Stimulated activated CD4-positive, alpha-beta T cell treated with anti-CD3 and anti-CD28 coated beads, Interleukin-4, amount 100 ng/mL, for 4 hours (primary cell): ENCODE measurements at places on chromosomes 1 and 21.

- no peak for DNase-seq
Observed at GRCh38 chr21:27077501-27077900, 110.6 kb upstream of the ADAMTS5 start.

GRCh38 chr1:199691540-199691939 is 336.0 kb upstream of the NR5A2 start:
- no peak for DNase-seq

- no peak for DNase-seq
Observed at GRCh38 chr1:165174491-165174890, 182.0 kb downstream of the LMX1A start.

- no peak for DNase-seq
Observed at GRCh38 chr1:183368213-183369108, 49.7 kb downstream of the NMNAT2 start.

DNA sequence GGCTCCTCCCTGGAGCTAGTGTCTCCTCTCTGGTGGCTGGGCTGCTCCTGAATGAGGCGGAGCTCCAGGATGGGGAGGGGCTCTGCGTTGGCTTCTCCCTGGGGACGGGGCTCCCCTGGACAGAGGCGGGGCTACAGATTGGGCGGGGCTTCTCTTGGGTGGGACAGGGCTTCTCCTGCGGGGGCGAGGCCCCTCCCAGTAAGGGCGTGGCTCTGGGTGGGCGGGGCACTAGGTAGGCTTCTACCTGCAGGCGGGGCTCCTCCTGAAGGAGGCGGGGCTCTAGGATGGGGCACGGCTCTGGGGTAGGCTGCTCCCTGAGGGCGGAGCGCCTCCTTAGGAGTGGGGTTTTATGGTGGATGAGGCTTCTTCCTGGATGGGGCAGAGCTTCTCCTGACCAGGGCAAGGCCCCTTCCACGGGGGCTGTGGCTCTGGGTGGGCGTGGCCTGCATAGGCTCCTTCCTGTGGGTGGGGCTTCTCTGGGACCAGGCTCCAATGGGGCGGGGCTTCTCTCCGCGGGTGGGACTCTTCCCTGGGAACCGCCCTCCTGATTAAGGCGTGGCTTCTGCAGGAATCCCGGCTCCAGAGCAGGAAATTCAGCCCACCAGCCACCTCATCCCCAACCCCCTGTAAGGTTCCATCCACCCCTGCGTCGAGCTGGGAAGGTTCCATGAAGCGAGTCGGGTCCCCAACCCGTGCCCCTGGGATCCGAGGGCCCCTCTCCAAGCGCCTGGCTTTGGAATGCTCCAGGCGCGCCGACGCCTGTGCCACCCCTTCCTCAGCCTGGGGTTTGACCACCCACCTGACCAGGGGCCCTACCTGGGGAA is 22.7 kb upstream of the ARF1 start:
- DNase-seq, result peak; percentile 50

DNA sequence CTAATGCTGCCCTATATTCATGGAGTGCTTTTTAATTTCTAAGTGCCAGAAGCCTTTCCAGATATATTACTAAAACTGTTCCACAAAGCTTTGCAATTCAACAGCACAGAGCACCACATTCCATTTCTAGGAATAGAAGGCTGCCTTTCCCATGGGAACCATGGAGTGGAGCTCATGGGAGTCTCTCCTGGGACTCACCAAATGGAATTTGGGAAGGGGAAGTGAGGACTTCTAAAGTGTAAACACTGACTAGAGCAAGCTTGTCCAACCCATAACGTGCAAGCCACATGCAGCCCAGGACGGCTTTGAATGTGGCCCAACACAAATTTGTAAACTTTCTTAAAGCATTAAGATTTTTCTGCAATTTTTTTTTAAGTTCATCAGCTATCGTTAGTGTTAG is 190.4 kb upstream of the TNR start:
- DNase-seq, result no peak

GRCh38 chr1:173853074-173853473 is 14.7 kb downstream of the GAS5 start:
- DNase-seq, result no peak

DNA sequence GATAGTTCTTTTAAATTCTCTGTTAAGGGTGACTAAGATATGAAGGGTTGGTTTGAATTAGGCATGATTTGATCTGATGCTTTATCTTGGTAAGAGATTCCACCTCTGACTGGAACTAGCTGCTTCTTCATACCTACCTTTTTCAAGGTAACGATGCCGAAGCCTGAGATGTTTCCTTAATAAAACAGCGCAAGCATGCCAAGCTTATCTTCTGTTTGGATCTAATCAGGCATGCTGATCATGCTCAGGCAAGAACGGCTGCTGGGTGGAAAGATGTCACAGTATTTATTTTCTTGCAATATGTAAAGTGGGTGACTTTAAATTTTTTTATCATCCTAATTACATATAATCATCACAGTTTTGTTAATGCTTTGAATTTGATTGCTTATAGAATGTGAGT is 148.7 kb downstream of the ADGRL2 start:
- DNase-seq, result no peak
